Activated gamma-delta T cell (primary cell): ENCODE measurements at places on chromosomes 11 and 22.

DNA sequence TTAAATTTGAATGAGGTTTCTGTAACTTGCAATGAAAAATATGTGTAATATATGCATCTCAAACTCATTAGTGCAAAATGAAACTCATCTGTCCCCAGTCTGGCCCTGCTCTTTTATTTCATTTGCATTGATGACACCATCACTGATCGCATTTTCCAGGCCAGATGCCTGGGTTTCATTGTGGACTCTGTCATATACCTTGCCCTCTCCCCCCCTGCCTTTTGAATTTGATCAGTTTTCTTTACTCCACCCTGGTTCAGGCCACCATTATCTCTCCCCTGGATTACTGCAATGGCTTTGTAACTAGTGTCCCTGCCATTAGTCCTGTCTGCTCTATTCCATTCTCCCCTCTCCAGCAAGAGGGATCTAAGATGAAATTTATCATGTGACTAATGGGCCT, 360.6 kb upstream of the C11orf87 start:
- DNase-seq, result no peak

- DNase-seq, result no peak
Observed at GRCh38 chr11:127843483-127844396, 743.6 kb downstream of the ETS1 start.

DNA sequence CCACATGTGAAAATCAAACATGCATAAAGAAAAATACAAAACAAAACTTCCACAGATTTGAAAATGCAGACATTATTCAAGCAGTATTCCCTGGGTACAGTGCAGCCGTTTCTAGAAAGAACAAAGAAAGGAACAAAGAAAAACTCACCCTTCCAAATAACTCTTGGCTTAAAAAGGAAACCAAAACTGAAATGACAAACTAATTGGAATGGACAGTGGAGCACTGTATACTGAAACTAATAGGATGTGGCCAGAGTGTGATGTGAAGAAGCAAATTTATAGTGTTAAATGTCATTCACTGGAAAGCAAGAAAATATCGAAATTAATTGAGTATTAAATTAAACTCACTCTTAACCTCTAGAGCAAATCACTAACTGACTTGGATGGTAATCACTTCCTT, 55.4 kb downstream of the QSER1 start:
- DNase-seq, result no peak

- DNase-seq, result no peak
Observed at GRCh38 chr11:78535920-78536319, 38.7 kb downstream of the NARS2 start.

DNA sequence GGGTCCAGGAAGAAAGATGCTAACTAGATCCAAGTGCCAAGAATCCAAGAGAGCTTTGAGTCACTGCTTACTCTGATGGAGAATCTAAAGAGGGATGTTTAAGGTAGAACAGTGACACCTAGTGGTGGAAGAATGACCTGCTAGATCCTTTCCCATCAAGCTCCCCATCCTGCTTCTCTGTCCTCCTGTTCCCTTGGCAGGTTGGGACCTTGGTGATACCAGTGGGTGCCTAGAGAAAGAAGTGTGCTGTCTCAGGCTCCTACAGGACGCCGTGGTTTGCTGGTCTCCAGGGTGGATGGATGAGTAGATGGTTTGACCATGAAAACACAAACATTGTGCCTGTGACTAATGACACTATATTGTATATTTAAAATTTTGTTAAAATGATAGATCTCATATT, 383.7 kb downstream of the TMEM135 start:
- no peak for DNase-seq
